ENCODE measurements at places on chromosomes 16 and 17.

DNA sequence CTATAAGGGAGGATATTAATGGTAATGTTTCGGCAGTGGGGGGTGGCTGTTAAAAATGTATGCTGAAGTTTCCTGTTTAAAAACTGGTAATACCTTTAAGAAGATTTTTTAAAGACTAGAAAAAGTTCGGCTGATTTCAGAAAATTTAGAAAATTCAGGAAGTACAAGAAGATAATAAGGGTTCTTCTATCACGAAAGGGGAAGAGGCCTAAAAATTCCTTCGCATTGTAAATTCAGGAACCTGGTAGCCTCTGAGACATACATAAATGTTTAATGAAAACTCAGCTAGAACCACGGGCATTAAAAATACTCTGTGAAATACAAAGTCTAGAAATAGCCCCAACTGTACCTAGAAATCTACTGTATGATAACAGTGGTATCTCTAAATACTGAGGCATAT, 181.2 kb downstream of the PARN start:
- DNase-seq: no peak

DNA sequence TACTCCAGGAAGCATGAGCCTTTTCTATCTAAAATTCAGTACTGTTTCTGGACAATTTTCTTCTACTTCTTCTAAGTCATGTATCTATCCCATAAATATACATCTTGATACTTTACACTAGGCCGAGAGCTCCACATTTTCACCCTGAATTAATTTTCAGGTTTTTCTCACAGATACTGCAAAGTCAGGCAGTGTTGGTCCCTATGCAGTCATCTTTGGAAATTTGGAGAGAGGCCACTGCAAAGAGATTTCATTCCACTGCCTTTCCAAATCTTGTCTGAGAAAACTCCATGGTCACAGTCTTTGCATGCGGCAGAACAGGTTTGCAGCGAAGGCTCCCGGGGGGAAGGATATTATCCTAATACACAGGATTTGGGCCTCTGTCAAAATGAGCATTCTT, 28.2 kb downstream of the DUSP14 start:
- no peak for DNase-seq

GRCh38 chr17:73203135-73203787, 10.4 kb downstream of the COG1 start:
- no peak for DNase-seq

DNA sequence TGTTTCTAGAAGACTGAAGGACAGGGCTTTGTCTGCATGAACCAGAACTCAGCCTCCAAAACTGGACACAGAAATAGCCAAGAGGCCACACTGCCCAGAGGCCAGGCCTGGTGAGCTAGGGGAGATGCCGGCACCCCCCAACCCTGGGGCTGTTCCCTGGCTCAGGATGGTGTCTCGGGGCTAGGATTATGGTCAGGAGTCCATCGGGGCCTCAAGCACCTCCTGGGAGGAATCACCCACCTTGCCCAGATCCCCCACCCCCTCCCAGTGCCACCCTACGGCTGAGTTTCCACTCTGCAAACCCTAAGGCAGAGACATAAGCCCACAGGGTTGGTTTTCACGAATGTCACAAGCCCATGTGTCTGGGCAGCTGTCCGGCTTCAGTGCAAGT, 37.2 kb downstream of the SLC7A5 start:
- no peak for DNase-seq

DNA sequence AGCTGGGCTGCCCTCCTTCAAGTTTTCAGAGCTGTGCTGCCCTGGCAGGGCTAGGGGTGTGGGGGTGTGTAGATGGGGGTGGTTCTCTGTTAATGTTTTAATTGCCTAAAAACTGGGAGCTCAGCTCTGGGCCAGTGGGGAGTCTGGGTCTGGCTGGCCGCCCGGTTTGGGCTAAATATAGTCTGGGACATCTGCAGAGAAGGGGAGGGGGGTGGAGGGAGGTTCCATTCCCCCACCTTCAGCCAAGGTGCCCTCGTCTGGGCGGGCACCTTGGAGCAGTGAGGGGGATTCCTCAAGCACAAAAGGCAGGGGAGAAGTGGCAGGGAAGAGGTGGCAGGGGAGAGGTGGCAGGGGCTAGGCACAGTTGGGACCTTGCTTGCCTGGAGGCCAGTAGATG, 13.0 kb downstream of the RARA start:
- DNase-seq: peak; percentile 44

- DNase-seq: no peak
Measured at GRCh38 chr17:82981141-82981730, 98.2 kb upstream of the METRNL start.

GRCh38 chr17:41801374-41802271, 10.1 kb downstream of the P3H4 start:
- peak; percentile 74 for DNase-seq

GRCh38 chr16:51579652-51580360, 428.7 kb upstream of the SALL1 start:
- no peak for DNase-seq

GRCh38 chr17:59151006-59151405, 4.0 kb downstream of the SKA2 start:
- DNase-seq: no peak

All from fibroblast of skin of scalp (primary cell).